ENCODE measurements at places on chromosomes 3 and 15.

DNA sequence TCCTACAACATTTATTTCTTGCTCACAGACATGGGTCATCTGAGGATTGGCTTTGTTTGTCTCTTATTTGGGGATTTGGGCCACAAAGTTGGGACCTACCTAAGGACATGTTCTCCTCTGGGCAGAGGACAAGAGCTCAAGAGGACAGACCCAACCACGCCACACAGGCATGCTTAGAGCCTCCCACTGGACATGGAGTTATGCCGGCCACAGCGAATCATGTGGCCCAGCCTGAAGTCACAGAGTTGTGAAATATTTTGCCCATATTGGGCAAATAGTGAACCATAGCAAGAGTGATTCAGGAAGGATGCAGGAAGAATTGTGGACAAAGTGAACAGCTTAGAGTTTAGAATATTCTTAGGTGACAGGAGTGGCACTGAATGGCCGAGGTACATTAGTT lies 9.9 kb downstream of the TRAK1 start:
- no peak for DNase-seq

DNA sequence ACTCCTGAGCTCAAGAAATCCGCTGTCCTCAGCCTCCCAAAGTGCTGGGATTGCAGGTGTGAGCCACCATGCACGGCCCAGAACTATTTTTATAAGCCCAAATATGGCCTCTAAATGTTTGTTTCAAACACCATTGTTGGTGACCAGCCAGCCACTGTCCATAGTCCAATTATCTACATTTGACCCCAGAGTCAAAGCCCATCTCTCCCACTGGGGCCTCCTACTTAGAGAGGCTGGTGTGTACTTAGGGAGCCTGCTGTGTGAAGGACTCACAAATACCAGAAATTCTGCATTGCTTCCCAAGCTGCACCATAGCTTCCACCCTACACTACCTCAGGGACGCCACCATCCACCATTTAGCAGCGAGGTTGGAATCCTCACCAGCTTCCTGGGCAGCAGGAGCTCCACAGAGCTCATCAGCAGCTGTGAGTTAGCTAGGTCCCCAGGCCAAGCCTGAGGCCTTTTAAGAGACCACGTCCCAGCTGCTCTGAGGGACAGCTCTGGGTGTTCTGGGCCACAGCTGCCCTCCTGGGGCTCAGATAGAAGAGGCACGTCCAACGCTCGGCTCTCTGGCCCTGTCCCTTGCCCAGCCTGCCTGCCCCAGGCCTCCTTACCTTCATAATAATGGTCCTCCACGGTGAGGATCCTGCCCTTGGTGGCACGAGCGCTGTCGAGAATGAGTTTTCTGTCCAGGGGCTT lies 29.5 kb downstream of the TKT start:
- no peak for DNase-seq

DNA sequence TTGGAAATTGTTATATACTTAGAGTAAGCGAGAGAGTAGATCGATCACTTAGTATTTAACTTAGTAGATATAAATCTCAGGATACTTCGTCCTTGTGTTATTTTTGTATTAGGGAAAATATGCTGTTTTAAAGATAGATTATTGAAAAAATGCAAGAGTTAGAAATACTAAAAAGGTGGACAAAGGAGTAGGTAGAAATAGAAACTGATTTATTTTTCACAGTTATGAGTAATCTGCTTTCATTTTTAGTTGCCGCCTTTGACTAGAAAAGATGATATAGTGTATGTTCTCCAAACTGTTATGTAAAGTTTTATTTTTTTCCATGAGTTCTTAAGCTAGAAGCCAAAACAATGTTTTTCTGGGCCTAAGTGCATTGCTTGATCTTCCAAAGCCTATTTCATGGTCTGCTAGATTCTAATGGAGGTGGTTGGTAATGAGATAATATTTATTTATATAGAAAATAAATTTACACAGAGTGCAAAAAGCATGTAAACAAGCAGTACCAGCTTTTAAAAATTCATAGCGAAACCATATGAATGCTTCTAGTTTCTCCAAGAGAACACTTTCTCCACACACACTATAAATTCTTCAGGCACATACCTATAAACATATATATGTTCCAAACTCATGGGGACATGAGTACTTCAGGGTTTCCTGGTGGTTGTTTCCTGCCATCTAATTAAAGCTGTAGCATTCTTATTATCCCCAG lies 61.1 kb downstream of the DIPK2A start:
- DNase-seq = no peak

DNA sequence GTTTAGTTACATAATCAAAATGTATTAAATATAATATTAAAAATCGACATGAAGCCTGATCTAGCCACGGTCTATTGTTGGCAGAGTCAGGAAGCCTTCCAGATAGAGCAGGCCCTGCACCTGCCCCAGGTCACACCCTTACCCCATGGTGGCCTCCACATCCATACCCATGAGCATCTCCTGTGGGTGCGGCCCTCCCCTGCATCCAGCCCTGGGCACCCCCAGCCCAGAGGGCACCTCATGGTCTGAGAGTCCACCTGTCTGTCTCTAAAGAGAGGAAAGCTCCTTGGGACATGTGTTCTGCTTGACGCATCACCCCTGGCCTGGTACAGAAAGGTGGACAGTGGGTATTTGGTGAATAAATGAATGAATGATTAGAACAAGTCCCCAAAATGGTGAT lies 37.2 kb upstream of the CSPG4 start:
- no peak for DNase-seq

DNA sequence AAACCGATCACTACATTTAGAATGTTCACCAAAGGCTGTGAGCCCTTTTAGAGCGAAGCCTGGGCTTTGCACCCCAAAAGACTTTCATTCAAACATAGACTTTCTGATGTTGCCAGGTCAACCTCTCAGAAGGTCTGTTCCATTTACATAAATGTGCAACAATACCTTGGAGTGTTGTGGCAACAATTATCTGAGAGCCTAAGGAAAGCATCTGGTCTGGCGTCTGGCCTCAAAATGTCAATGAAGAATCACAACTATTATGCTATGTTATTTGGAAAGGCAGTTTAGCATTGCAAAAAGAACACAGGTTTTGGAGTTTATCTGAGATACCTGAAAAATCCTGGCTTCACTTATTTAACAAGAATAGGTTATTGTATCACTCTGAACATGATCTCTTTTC lies 50.0 kb downstream of the POLR2M start:
- no peak for DNase-seq

DNA sequence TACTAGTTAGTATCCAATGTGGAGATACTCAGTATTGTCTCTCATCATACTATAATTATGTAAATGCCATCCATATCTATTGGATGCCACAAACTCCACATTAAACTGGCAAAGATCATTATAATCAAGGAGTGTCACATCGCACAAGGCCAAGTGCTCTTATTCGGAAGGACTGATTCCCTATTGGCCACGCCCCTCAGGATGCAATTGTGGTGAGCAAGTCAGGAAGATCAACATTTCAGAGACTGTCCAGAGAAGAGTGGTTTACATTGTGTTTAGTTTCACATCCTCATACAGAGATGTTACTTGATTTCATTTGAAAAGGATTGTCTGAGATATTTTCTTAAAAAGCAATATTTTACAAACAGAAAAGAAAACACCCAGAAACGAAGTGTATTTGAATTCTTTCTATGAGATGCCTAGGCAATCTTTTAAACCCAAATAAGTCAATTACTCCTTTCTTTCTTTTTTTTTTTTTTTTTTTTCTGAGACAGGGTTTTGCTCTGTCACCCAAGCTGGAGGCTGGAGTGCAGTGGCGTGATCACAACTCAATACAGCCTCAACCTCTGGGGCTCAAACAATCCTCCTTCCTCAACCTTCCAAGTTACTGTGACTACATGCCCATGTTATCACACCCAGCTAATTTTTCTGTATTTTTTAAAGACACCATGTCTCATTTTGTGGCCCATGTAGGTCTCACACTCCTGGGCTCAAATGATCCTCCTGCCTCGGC lies 369.1 kb downstream of the RBMS3 start:
- DNase-seq = no peak

DNA sequence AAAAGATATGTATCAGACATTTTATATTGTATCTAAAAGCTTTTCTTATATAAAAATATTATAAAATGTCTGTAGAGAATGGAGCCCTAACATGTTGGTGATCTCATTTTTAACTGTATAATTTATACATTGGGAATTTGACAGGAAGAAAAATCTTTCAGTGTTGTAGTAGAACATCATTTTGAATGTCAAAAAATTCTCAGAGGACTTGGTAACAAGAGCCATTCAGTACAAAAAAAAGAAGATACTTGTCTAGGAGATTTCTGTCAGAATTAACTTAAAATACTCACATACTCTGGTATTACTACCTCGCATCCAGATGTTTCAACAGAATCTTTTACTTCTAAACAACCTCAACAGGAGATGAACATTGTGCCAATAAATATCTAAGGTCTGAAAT lies 1277.9 kb downstream of the ROBO2 start:
- DNase-seq = no peak

- no peak for DNase-seq
Measured at GRCh38 chr15:82986442-82986780, 401 bp downstream of the RAMAC start.

- no peak for DNase-seq
Measured at GRCh38 chr3:14231145-14231990, 52.8 kb downstream of the LSM3 start.

GRCh38 chr3:12884790-12885582 lies 43.6 kb upstream of the RPL32 start:
- DNase-seq = no peak

DNA sequence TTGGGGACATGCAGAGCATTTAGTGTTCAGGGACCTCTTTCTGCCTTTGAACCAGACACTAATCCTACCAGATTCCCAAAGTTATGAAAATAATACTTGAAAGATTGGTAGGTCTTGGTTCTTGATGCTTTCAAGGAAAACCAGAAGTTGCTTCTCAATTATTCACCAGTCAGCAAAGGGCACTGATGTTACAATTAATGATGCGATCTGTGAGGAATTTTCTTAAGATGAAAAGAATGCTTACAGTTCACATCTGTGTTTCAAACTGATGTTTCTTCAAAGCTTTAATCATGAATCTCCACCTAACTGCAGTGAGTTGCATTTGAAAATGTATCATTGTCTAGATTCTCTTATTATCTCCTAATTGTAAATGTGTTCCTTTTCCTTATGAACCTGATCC lies 161.0 kb downstream of the NAALADL2 start:
- DNase-seq = no peak

DNA sequence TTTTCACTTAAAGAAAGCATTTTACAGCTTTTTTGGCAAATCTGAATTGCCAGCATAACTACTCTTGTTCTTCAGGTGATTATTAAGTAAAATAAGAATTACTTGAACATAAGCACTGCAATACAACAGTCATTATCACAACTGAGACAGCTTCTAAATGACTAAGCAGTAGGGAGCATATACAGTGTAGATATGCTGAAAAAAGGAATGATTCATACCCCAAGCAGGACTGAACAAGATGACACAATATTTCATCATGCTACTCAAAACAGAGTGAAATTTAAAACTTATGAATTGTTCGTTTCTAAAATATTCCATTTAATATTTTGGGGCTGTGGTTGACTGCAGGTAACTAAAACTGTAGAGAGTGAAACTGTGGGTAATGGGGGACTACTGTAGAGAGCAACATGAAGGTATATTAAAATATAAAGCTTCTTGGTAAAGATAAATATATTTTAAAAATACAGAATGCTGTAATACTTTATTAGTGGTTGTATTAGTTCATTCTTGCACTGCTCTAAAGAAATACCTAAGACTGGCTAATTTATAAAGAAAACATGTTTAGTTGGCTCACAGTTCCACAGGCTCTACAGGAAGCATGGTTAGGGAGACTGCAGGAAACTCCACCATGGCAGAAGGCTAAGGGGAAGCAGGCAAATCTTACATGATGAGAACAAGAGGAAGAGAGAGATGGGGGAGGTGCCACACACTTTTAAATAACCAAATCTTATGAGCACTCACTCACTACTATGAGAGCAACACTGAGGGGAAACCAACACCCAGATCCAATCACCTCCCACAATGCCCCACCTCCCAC lies 84.8 kb downstream of the DCLK3 start:
- DNase-seq = no peak

DNA sequence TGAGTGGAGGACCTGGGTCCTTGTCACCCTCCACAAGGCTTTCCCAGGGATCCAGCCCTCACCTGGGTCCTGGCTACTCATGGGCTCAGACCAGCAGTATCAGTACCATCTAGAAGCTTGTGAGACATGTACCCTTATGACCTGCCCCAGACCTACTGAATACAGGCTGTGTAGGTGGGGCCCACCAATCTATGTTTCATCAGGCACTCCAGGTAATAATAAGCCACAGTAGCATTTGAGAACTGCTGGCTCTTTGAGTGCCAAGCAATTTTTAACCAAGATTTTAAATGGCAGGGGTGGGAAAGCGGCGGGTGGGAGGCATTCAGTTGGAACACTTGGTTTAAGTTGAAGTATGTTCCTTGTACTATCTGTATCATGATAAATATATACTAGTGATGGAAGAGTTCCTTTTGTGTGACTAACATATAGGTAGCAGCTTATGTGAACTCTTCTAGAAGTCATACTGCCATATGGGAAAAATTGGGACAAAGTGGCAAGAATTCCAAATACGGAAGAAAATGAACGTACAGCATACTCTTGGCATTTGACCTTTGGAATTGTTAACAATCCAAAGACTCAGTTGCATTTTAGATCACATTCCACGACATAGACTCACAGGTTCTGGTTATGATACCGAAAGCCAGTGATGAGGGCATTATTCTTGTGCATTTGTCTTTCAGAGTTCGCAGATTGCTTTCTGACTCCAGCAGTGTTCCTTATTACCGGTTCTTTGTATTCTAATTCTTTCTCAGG lies 190.4 kb downstream of the GHSR start:
- DNase-seq = no peak

DNA sequence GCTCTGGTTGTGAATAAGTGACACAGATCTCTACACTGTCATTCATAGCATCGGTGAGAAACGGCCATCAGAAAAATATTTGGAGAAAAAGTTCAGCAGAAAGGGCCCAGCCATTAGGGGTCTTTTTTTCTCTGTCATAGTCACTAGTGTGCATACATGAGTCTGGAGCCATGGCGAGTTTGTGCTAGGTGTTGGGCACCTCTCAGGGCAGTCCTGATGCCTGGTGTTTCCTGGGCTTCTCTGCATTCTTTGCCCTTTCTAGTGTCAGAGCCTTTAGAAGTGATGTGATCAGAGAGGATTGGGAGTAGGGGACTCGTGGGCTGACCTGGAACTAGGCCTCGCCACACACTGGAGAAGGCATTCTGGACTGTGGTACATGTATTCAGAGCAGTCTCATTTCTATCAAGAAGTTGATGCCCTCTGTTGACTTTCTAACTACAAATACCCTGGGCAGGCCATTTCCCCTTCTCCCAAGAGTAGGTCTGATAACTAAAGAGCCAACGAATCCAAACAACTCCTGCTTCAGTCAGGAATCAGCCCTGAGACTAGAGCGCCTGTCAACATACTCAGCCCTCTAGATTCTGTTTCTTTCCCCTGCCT lies 1.6 kb downstream of the KY start:
- DNase-seq = no peak

GRCh38 chr3:122356402-122356801 lies 26.6 kb downstream of the MIX23 start:
- no peak for DNase-seq

GRCh38 chr3:178001670-178002101 lies 534.5 kb upstream of the KCNMB2 start:
- DNase-seq = no peak

- peak; percentile 63 for DNase-seq
Measured at GRCh38 chr15:88636050-88636449, 2.8 kb upstream of the ISG20 start.

GRCh38 chr3:177426106-177426877 lies 229.0 kb upstream of the TBL1XR1 start:
- DNase-seq = no peak

GRCh38 chr3:47047673-47048072 lies 68.2 kb downstream of the NBEAL2 start:
- DNase-seq = no peak
